DMS 273 treated with DMSO at 0.1 percent for 48 hours (cell line): ENCODE measurements at places on chromosomes 1 and 21.
A peak's percentile ranks its signal among the peaks of the same experiment; 100 is the strongest.

DNA sequence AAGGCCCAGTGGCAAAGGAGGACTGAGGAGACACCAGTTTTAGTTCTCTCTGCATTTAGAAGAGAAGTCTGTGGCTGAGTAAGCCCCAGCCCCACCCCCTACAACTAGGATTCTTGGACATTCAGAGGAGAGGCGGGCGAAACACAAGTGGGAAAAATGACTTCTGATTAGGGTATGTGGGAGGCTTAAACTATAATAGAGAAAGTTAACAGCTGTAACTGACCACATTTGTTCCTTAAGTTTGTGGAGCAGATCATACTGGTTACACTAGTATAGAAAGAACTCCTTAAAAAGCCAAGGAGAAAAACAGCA is 11.2 kb upstream of the TRIM33 start:
- DNase-seq: no peak

GRCh38 chr1:201880928-201881571 is 7.6 kb upstream of the SHISA4 start:
- no peak for DNase-seq

DNA sequence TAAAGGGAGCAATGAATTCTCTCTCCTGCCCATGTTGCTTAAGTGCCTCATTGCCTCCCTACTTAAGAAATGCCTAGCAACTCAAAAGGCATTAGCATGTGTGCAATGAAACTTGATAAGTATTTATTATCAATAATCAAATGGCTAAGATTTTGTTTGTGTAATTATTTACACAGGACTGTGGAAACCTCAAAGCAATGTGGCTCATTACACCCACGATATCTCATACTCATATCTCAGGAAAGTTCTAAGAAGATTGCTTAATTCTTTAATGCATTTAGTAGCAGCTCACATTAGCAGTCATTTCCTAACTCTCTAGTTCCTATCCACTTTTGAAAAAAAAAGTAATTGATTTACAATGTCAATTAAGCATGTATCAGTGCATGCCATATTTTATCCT is 253.3 kb downstream of the DUSP10 start:
- DNase-seq: no peak

- DNase-seq: no peak
These were observed 3.4 kb downstream of the MYOM3 start for GRCh38 chr1:24108334-24109165.

GRCh38 chr1:15867288-15867687 is 19.8 kb downstream of the SPEN start:
- DNase-seq: no peak

DNA sequence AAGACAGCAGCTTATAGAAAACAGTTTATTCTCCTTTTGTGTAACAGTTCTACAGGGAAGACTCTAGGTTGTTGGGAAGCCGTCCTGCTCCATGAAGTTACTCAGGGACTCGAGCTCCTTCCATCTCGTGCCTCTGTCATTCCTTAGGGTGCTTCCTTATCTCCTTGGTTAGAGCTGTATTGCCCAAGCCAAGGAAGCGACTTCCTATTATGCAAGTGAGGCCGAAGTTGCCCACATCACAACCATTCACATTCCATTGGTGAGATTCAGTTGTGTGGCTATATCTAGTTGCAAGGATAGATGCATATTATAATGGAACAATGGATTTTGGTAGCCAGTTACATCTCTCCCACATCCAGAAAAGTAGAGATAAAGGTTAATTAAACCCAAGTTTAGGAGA is 9.0 kb downstream of the GSTM5 start:
- no peak for DNase-seq

- no peak for DNase-seq
These were observed 20.1 kb downstream of the CBR1 start for GRCh38 chr21:36089946-36090345.

DNA sequence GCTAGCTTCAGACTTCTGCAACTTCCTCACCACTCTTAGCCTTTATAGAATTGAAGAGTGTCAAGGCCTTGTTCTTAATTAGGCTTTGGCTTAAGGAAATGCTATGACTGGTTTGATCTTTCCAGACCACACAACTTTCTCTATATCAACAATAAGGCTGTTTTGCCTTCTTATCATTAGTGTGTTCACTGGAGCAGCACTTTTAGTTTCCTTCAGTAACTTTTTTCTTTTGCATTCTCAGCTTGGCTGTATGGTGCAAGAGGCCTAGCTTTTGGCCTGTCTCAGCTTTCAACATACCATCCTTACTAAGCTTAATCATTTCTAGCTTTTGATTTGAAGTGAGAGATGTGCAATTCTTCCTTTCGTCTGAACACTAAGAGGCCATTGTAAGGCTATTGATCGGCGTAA is 8.6 kb downstream of the PRKACB start:
- no peak for DNase-seq

DNA sequence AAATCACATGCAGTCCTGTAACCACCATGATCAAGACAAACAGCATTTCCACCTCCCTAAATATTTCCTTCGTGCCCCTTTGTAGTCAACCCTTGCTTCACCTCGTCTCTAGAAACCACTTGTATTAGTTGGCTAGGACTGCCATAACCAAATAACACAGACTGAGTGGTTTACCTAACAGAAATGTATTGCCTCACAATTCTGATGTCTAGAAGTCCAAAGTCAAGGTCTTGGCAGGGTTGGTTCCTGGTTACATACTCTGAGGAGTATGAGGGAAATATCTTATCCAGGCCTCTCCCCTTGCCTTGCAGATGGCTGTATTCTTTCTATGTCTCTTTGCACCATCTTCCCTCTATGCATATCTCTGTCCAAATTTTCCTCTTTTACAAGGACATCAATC is 23.3 kb upstream of the FRRS1 start:
- no peak for DNase-seq

GRCh38 chr1:22089787-22090186 is 37.3 kb downstream of the CDC42 start:
- no peak for DNase-seq

DNA sequence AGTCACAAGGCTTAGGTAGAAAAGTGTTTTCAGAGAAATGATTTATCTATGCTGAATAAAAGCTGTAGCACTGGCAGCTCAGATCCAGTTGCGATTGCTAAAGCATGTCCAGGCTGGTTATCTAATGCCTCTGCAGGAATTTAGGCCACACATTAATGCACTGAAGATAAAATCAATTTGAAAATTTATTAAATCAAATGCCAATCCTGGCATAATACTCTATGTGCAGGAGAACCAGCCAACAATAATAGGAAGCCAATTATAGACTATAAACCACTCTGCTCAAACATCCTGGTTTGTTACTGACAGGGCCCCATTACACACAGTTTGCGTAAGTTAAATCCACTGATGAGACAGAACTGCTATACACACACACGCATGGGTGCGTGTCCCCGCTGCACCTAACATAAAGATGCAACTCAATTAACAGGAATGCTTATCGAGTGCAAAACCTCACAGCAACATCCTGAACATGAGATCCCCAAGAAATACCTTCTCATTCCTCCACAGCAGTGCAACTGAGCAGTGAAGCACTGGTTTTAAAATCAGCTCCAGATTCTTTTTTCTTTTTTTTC is 40.6 kb downstream of the PTP4A2 start:
- DNase-seq: no peak

DNA sequence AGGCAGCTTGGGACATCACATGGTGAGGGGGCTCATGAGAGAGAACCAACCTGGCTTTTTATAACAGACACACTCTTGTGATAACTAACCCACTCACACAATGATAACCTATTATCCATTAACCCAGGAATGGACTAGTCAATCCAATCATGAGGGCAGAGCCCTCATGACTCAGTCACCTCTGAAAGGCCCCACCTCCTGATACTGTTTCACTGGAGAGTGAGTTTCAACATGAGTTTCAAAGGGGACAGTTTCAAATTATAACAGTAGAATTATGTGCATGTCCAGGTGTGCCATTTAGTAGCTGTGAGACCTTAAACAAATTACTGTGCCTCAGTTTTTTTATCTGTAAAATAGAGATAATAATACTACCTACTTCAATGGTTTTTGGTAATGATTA is 47.6 kb upstream of the PPP2R5A start:
- no peak for DNase-seq

DNA sequence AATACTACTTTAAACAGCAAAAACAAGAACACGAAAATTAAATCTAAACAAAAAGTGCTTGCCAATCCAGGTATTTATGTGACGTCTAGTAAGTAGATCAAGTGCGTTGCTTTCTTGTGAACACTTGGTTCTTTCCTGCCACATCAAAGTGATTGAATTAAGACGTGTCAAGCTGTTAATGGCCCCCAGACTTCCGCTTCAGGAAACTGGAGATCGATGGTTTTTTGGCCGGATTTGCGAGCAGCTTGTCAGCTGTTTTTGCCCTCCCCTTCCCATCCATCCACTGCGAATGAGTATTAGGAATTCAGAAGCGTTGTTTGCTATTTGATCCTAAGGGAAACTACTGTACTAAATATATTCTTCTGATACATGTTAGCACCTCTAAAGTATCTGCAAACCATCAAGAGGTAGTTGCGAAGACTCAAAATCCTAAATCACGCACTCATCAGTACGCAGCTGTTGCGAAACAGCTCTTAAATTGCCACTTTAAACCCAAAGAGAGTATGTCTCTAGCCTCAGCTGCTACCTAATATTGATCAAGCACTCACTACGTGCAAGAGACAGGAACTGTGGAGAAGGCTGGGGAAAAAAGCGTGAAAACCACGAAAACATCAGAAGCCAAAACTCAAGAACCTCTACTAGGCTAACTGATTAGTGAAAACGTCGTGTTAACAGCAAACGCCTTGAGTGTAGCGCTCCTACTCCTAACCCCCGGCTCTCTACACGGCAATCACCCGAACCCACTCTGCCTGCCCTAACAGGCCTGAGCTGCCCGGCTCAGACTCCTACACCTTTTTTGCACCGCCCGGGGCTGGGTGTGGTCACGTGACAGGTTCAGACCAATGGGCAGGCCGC is 473 bp upstream of the BRDT start:
- no peak for DNase-seq

GRCh38 chr1:205547936-205548827 is 43.7 kb downstream of the CDK18 start:
- DNase-seq: peak; percentile 22

- no peak for DNase-seq
These were observed 60.3 kb downstream of the XCL2 start for GRCh38 chr1:168483539-168483938.

DNA sequence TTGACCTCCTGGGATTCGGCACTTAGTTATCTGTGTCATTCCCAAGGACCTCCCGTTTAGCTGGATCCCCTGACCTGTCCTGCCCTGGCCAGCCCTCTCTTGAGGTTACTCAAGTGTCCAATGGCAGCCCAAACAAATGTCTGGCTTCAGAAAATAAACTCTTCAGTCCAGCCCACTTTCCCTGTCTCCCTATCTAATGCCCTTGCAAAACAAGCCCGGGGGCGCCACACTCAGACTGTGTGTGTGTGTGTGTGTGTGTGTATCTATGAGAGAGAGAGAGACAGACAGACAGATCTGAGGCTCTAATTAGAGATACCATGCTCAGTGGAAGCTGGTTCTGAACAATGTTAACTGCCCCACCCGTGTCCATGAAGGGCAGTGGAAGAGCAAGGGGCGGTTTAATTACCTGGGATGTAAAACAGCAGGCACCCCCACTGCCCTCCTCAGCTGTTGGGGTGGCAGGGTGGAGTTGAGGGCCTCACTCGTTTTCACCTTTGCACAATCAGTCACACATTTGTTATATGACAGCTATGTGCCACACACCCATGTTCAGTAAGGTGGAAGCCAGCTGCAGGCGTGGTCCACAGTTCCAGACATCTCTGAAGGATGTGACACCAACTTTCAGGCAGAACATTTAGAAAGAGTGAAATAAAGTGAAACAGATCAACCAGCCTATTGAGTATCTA is 57.4 kb downstream of the B3GALT5 start:
- DNase-seq: no peak

GRCh38 chr1:172350856-172351255 is 69.6 kb upstream of the C1orf105 start:
- DNase-seq: no peak

GRCh38 chr1:243582326-243582725 is 267.7 kb downstream of the AKT3 start:
- no peak for DNase-seq

- DNase-seq: no peak
These were observed 27.6 kb downstream of the PODN start for GRCh38 chr1:53089478-53090226.

DNA sequence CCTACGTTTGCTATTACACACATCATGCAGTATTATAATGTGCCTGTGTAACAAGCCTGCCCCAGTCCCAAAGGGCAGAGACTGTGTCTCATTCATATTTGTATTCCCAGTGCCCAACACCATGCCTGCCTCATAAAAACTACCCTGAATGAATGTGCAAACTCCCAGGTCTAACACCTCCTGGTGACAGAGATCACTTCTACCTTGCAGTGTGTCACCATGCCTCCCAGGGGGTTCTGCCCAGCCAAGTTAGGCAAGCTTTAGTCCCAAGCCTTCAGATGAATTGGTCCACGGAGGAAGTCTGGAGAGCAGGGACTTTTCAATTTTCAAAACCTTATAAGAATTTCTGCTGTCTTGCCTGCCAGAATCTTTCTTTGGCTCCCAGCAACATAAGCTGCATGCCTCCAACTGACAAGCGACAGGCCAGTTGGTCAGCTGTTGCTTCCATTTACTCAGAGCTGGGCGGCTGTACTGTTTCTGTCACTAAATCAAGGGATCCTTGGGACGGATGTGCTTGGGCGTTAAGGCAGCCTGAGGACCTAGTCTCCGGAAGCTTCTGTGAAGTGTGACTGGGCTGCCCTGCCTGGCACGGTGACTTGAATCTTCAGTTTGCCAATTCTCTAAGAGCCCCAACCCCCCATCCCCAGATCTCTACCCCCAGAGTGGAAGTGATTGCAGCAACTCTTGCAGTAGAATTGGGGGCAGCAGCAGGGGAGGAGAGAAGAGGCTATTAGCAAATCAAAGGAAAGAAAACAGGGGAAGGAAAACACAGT is 1.2 kb downstream of the RXRG start:
- DNase-seq: no peak

- no peak for DNase-seq
These were observed 25.2 kb downstream of the FAF1 start for GRCh38 chr1:50934838-50935237.

GRCh38 chr1:243974451-243975292 is 76.4 kb upstream of the ZBTB18 start:
- no peak for DNase-seq

GRCh38 chr1:159184201-159184600 is 12.8 kb downstream of the CADM3 start:
- DNase-seq: no peak

- DNase-seq: peak; percentile 76
These were observed 123.3 kb upstream of the GADD45A start for GRCh38 chr1:67561704-67562113.

DNA sequence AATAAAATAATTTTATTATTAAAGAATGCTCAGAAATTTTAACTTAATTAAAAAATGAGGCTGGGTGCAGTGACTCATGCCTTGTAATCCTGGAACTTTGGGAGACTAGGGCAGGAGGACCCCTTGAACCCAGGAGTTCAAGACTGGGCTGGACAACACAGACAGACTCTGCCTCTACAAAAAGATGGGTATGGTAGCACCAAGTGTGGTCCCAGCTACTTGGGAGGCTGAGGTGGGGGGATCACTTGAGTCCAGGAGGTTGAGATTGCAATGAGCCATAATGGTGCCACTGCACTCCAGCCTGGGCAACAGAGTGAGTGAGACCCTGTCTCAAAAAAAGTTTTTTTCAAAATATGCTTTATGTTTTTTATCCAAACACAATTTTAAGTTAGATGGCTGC is 25.3 kb downstream of the TMED5 start:
- DNase-seq: no peak

- no peak for DNase-seq
These were observed 71.0 kb downstream of the UBR4 start for GRCh38 chr1:19138958-19139581.

GRCh38 chr1:91774520-91775203 is 111.3 kb downstream of the TGFBR3 start:
- DNase-seq: no peak
